ENCODE measurements at places on chromosomes 7 and 10.
A peak's percentile ranks its signal among the peaks of the same experiment; 100 is the strongest.

DNA sequence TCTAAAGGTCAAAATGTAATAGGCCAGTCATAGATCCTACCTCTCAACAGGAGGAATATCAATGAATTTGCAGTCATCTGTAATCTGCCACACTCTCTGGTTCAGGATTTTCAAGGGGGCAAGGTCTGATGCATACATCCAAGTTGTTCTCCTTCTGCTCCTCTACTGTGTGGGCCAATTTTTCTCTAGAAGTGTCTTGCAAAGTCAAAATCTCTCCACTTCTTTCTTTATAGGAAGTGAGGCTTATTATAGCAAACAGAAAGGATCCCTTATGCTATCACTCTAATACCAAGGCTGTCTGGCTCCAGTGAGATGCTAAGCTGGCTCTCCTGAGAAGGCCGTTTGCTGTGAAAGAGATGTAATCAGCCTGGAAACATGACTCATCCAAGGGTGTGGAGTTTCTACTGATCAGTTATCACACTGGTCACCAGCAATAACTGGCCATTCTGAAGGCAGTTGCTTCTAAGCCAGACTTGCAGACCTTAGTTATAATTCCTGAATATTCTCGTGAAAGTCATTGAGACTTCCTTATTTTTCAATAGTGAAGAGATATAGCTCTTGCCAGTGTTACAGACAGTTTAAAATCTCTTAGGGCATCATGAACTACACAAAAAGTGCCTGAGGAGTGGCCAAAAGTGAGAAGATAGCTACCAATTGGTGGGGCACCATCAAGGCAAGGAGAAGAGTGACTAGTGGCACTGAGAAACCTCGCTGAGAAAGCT is 43.2 kb upstream of the LRGUK start:
- H3K4me1 ChIP-seq, result no peaks in the 10 kb centered on the region
- DNase-seq, result peak; percentile 72
- no peaks in the 10 kb centered on the region for H3K36me3 ChIP-seq
- no peak overlapping the region for H3K4me3 ChIP-seq
- H3K27ac ChIP-seq, result no peak overlapping the region

- no peaks in the 10 kb centered on the region for H3K36me3 ChIP-seq
- H3K4me1 ChIP-seq, result no peaks in the 10 kb centered on the region
- H3K27ac ChIP-seq, result no peak overlapping the region
Measured at GRCh38 chr10:116444527-116445142, 17.0 kb downstream of the PNLIPRP3 start.

- no peak overlapping the region for H3K27ac ChIP-seq
- no peaks in the 10 kb centered on the region for H3K36me3 ChIP-seq
- DNase-seq, result no peak
- H3K27me3 ChIP-seq, result no peaks in the 10 kb centered on the region
- peaks cover 8% of the 10 kb centered on the region for H3K4me1 ChIP-seq
Measured at GRCh38 chr10:113274176-113274829, 278.6 kb upstream of the HABP2 start.

DNA sequence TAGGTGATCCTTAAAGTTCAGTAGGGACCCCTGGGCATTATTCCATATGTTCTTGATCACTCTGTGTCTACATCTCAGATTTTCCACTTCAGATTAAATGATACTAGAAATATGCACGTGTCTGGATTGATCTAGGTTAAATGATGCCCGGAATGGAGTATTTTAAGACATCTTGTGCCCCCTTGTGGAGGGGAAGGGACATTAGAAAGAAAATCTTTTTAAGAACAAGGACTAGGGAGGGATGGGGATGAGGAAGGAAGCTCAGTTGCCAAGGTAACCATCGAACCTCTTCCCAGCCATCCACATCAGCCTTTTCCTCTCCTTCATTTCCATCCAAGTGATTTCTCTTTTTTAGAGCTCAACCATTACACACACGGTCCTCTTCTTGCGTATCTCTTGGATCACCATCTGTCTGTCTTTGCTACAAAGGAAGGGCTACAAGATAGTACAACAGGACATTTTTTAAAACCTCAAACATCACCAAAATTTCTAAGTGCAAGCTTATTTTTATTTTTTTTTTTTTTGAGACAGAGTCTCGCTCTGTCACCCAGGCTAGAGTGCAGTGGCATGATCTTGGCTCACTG is 40.5 kb downstream of the PRSS2 start:
- H3K36me3 ChIP-seq, result no peaks in the 10 kb centered on the region
- no peaks in the 10 kb centered on the region for H3K27me3 ChIP-seq
- H3K27ac ChIP-seq, result no peak overlapping the region
- no peak overlapping the region for H3K4me3 ChIP-seq

DNA sequence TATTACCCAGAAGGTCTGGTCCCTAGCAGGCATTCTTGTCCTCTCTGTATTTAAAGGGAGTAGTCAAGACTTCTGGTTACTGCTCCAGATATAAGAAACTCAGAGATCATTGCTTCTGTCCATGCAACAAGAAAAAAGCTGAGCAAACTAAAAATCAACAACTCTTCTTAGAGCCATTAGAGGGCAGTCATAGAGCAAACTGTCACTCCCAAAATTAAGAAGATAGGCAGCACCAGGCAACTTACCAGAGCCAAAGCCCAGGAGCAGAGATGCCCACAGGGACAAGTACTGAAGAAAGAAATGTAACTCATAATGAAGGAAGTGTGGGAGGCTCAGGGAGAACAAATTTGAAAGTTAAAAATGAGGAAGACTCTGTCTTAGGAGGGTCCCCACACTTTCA is 472.9 kb upstream of the COBL start:
- H3K4me3 ChIP-seq, result no peak overlapping the region
- DNase-seq, result no peak
- no peaks in the 10 kb centered on the region for H3K36me3 ChIP-seq
- no peaks in the 10 kb centered on the region for H3K27me3 ChIP-seq
- no peak overlapping the region for H3K27ac ChIP-seq

DNA sequence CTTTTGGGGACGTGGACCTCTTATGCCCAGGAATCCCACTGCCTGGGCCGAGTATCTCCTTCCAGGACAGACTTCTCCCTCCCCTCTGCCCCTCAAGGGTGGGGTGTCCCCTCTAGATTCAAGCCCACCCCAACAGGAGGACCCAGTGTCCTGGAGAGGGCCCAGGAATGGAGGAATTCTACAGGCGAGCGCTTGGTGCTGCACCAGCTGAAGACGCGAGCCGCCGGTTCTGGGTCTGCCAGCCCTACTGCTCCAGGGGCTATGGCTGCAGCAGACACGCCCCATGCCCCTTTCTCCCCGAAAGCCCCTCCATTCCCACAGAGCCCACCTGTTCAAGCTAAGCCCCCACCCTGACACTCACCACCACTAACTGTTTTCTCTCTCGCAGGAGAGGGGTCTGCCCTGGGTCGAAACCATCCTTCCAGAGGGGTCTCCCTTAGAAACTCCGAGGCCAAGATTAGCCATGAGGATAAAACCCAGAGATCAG is 8.6 kb downstream of the CRYGN start:
- peaks cover 40% of the 10 kb centered on the region for H3K4me1 ChIP-seq
- H3K36me3 ChIP-seq, result no peaks in the 10 kb centered on the region
- no peaks in the 10 kb centered on the region for H3K27me3 ChIP-seq

GRCh38 chr7:102456327-102456726 is 8.3 kb downstream of the ALKBH4 start:
- H3K36me3 ChIP-seq, result peaks cover 23% of the 10 kb centered on the region
- DNase-seq, result no peak
- no peaks in the 10 kb centered on the region for H3K27me3 ChIP-seq

DNA sequence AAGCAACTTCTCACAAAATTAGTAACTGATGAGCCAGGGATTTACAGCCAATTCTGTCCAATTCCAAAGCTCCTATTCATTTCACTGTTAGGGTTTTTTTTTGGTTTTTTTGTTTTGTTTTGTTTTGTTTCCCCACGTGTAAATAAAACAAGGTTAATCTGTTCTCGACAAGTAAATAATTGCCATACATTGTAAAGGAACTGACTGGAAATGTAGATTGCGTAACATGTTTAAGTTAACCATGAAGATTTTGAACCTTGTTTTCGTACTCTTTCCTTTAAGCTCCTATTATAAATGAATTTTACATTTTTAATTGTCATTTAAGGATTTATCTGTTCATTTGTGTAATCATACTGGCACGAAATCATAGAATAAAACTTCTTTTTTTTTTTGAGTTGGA is 42.0 kb upstream of the FOXP2 start:
- no peak overlapping the region for H3K4me3 ChIP-seq
- H3K4me1 ChIP-seq, result no peaks in the 10 kb centered on the region
- H3K27me3 ChIP-seq, result no peaks in the 10 kb centered on the region
- no peak for DNase-seq
- H3K36me3 ChIP-seq, result no peaks in the 10 kb centered on the region

- H3K36me3 ChIP-seq, result peaks cover 2% of the 10 kb centered on the region
- peaks cover 18% of the 10 kb centered on the region for H3K4me1 ChIP-seq
- no peak for DNase-seq
- H3K27me3 ChIP-seq, result no peaks in the 10 kb centered on the region
Measured at GRCh38 chr10:124534231-124534798, 72.7 kb downstream of the LHPP start.

- no peaks in the 10 kb centered on the region for H3K36me3 ChIP-seq
- H3K27ac ChIP-seq, result no peak overlapping the region
- H3K4me1 ChIP-seq, result no peaks in the 10 kb centered on the region
- no peak overlapping the region for H3K4me3 ChIP-seq
Measured at GRCh38 chr7:18762189-18762588, 266.6 kb downstream of the HDAC9 start.

GRCh38 chr7:17328641-17329040 is 30.2 kb downstream of the AHR start:
- no peaks in the 10 kb centered on the region for H3K27me3 ChIP-seq
- DNase-seq, result no peak
- no peak overlapping the region for H3K27ac ChIP-seq
- H3K36me3 ChIP-seq, result no peaks in the 10 kb centered on the region
- no peaks in the 10 kb centered on the region for H3K4me1 ChIP-seq
